ENCODE measurements at places on chromosomes 13 and 19. TPM values are rescaled to one million over a fixed set of nuclear protein-coding genes. Genes with fewer than 3 reads are reported as not detected.

The ARHGAP35 gene
- 31.0 TPM for total RNA-seq

The N4BP2L1 gene
- total RNA-seq, result 2.4 TPM

- DNase-seq, result peak; percentile 36
Measured at GRCh38 chr13:37648609-37649008, 50.0 kb upstream of the POSTN start.

DNA sequence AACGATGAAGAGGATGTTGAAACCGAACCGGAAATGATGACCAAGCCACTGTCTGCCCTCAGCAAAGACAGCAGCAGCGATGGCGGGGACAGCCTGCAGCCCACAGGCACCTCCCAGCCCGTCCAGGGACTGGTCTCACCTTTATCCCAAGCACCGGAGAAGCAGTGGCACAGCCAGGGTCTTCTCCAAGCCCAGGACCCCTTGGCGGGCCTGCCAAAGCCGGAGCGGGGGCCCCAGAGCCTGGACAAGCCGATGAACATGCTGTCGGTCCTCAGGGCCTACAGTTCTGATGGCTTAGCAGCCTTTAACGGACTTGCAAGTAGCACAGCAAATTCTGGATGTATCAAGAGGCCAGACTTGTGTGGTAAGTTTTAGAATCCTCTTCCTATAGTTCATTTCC is 177.0 kb downstream of the ZNF536 start:
- no peak for DNase-seq

DNA sequence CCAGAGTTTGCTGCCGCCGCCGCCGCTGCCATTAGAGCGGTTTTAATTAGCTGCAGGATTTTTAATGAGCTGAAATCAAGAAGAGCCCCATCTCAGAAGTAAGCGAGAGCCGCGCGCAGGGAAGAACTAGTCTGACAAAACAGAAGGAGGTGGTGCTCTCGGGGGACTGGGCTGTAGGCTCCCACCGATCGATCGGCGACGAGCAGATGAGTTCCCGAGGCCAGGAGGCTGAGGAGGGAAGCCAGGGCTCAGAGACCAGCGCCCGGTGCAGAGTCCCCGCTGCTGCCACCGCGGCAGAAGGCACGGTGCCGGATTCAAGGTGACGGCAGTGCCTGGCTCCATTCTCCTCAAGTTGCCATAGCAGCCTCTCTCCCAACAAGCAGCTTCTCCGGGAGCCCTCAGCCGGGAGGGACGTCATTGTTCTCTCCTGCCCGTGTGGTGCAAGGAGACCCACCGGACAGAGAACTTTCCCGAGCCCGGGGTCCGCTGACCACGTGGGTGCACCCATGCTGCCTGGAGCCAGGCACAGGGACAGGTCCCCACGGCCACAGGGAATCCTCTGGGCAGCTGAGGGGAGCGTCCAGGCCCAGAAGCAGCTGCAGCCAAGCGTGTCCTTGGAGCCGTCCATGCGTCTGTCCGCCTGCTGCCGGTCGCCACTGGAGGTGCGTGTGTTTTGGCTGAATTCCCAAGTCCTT is 62.9 kb downstream of the CHST8 start:
- no peak for DNase-seq

DNA sequence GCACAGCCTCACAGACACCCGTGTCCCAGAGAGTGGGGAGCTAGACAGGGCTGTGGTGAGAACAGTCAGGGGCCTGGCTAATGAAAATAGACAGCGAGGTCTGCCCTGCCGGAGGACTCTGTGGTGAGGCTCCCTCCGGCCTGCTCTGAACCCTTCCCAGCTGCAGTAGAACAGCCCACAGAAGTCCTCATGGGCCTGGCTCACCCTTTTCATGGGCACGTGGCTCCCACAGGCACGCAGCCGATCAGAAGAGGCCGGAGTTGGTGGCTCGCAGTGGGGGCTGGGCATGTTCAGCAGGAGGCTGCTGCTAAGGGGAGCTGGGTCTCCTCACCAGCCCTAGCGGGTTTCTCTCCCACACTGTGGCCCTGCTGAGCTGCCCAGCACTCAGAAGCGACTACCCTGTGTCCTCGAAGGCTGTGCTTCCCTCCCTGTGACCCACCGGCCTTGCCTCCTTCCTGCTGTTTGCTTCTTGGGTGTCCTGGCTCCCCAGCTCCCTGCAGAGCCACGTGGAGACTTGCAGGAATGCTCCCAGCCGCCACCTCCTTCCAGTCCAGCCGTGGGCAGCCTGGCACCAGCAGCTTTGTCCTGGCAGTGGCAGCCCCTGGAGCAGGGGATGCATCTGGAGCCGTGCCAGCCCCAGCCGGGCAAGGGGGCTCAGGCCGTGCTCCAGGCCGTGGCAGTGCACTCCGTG is 138.7 kb downstream of the KDM4B start:
- DNase-seq, result peak; percentile 50

DNA sequence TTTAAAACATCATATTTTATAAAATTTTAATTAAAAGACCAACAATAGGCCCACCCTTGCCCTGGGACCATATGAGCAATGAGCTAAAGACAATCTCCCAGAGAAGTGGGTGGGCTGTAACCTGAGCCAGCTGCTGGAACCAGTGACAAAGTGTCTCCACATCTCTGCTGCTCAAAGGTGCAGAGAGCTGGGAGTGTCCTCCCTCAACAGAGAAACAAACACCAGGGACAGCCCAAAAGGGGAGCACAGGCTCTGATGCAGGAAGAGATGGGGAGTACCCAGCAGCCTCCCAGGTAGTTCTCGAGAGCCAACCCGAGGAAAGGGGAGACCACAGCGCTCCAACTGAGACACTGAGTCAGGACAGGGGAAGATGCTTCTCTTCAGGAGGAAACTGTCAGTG is 39.1 kb downstream of the DOCK9 start:
- no peak for DNase-seq

- DNase-seq, result no peak
Measured at GRCh38 chr19:44315883-44316282, 11.1 kb upstream of the ZNF235 start.

DNA sequence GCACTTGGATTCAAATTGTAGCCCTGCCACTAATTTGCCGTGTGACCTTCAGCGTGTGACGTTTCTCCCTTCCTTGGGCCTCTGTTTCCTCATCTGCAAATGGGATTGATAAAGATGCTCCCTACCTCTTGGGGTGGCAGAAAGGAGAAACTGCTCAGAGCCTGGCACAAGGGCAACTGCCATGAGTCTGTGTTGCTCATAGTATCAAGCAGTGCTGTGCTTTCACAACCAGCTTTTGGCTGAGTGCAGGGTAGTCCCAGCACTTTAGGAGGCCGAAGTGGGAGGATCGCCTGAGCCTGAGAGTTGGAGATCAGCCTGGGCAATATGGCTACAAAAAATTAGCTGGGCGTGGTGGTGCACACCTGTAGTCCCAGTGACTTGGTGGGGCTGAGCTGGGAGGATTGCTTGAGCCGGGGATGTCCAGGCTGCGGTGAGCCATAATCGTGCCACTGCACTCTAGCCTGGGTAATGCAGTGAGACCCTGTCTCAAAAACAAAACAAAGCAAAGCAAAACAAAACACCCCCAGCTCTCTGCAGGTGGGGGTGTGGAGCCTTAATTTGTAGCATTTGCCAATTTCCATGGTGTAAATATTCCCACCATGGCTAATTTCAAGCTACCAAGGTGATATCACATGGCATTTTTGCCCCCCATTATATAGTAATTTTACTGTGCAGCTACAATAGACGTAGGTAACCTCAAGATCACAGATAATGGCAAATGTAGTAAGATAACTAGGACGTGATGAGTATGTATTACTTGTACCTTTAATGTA is 1.6 kb upstream of the MARK4 start:
- no peak for DNase-seq

GRCh38 chr13:33355201-33355895 is 69.8 kb upstream of the STARD13 start:
- DNase-seq, result no peak

- peak; percentile 58 for DNase-seq
Measured at GRCh38 chr13:77751513-77752456, 54.3 kb downstream of the SLAIN1 start.

DNA sequence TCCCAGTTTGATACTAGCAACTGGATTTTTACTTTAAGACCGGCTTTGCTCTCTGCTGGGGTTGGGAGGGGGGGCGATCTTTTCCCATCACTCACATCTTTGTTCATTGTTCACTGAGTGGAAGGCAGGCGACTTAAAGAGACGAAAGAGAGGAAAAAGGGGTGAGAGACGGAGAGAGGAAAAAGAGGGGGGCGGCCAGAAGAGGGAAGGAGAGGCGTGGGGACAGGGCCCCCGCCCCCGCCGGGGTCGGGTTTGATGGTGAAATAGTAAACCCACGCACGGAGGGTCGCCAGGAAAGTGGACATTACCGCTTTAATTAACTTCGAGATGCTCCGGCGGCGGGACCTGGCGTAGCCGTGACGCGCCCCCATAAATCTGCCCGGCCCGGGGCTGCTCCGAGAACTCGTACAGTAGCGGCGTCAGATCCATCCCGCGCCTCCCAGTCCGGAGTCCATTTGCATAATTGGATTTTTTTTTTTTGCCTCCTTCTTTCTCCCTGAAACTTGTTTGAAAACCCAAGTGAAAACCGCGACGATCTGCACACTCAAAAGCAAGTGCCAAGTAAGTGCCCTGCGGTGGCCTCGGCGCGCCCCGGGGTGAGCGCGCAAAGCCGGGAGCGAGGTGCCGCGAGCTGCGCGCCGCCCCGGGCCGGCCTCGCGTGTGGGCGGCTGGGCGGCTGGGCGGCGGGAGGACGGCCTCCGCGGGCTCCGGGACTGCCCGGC is 143.9 kb upstream of the ZNF536 start:
- DNase-seq, result peak; percentile 2
